ENCODE measurements at places on chromosomes 12 and 14.

GRCh38 chr12:120588948-120589930 is 8.0 kb upstream of the POP5 start:
- DNase-seq: no peak

DNA sequence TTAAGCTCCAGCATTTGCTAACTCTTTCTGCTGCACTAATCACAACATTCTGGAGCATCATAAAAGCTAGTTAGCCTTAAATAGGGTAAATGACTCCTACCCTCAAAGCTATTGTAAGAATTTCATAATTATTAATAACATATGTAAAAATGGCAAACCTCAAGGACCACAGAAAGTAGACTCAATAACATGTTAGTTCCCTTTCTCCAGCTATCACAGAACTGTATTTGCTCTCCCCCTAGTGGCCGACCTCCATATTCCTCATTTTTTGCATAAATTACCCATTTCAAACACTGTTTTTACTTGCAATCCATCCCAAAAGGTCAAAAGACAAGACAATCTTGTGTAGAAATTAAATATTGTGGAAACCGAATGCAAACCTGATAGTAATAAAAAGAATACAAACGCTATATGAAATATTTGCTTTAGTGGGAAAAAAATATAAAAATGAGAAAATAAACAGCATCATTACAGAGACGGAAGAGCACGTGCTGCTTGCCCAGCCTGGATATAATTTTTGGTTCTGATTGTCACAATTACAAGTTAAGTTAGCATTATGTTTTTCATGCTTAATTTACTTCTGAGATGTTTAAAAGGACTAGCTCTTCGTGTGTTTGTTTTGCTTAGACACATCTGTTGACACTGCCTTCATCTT is 97.9 kb downstream of the RERGL start:
- no peak for DNase-seq

DNA sequence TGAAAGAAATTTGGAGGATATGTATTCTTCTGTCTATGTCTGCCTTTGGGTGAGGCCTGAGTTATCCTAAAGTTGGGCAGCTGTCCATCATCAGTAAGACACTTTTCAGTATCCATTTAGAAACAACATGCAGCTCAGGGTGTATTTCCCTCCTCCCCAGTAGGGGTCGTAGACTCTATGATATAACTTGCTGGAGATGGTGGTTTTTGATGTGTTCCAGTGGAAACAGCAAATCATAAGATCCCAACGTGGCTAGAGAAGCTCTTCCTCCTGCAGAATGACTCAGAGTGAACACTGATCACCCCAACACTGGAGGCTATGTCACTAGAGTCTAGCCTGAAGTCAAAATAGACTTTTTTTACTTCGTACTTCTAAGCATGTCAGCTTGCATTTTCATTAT is 331.6 kb upstream of the STXBP6 start:
- no peak for DNase-seq

DNA sequence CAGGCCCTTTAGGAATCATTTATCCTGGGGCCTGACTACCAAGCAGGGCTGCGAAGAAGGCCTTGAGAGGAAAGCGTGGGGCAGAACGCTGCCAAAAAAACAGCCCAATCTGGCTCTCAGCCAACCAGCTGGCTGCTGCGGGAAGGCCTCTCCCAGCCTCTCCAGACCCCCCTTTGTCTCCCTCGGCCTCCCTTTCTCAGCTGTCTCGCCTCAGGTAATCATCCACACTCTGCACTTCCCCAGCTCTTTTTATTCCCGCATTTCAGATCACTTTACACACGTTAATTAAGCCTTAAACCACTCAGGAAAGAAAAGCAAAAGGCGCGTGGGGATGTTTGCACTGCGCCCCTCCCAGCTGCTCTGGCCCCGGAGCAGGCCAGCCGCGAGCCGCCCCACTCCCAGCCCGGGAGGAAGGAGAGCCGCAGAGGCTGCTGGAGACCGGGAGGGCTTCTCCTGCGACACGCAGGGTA is 208.2 kb upstream of the FOXN3 start:
- DNase-seq: no peak

DNA sequence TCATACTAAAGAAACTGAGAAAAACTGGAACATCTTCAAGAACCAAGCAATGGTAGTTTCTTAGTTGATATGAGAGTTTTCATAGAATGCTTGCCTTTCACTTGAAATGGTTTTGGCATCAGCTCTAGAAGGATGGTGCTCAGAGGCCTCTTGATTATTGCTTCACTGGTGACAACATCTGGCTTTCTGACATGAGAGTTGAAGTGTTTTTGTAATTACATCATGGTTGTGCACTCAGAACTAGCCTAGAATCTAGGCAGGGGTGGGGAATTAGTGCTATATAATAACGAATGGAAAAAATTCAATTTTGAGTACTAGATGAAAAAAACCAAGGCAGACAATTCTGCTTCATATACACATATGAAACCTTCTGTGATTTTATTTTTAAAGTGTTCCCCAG is 172.8 kb upstream of the LMNTD1 start:
- DNase-seq: no peak

- no peak for DNase-seq
Measured at GRCh38 chr14:104367866-104368750, 211.5 kb upstream of the C14orf180 start.

All from right lobe of liver (tissue), 6 donors.